Activated CD8-positive, alpha-beta T cell treated with anti-CD3 and anti-CD28 coated beads, Interleukin-2, amount 10 ng/mL, durations not matched to agents 7 days and 5 days (primary cell): ENCODE measurements at places on chromosomes 16 and 17. TPM values are rescaled to one million over a fixed set of nuclear protein-coding genes. Genes with fewer than 3 reads are reported as not detected.

DNA sequence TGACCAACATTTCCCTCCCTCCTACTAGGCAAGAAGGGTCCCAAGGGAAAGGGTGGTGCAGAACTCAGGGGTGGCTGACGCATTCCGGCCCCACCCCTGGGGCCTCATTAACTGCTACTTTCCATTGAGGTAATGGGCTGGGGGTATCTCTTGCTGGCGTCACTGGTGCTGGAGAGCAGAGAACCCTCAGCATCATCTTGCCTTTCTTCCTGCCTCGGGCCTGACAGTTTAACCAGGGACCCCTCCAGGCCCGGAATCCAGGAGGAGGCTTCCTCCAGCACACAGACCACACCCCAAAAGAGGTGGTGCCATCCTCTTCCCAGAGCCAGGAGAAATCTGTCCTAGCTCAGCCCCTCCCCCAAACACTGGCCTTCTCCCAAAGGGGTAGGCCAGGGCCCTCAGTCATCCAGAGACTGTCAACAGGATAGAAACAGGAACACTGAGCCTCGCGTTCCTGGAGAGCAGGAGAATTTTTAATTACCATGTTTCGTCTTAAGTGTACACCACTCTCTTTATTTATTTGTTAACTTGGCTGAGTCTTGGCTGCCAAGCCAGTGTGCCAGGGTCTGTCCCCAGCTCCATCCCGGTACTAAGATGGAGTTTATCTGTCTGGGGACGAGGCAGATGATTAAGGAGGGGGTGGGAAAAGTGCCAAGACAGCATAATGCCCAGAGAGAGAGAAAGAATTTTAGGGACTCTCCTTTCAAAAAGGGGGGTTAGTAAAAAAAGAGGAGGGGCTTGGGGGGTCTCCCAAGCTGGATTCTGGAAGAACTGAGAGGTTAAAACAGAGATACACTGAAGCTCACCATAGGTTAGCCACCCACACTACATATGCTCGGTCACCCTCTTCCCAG, 5.1 kb downstream of the ETV4 start:
- no peak for DNase-seq

- DNase-seq, result no peak
Observed at GRCh38 chr17:42512246-42512645, 23.8 kb upstream of the NAGLU start.

GRCh38 chr16:10919003-10919351, 23.3 kb downstream of the DEXI start:
- DNase-seq, result no peak

- no peak for DNase-seq
Observed at GRCh38 chr17:61335105-61335844, 64.4 kb upstream of the TBX2 start.

- DNase-seq, result no peak
Observed at GRCh38 chr17:43430936-43431713, 32.3 kb downstream of the ARL4D start.

GRCh38 chr17:30323895-30324319, 9.9 kb downstream of the TMIGD1 start:
- peak; percentile 41 for DNase-seq

- no peak for DNase-seq
Observed at GRCh38 chr16:17131351-17131750, 339.4 kb downstream of the XYLT1 start.

GRCh38 chr16:53844804-53845203, 140.8 kb downstream of the FTO start:
- no peak for DNase-seq

- DNase-seq, result no peak
Observed at GRCh38 chr16:87306516-87306915, 10.7 kb downstream of the C16orf95 start.

DNA sequence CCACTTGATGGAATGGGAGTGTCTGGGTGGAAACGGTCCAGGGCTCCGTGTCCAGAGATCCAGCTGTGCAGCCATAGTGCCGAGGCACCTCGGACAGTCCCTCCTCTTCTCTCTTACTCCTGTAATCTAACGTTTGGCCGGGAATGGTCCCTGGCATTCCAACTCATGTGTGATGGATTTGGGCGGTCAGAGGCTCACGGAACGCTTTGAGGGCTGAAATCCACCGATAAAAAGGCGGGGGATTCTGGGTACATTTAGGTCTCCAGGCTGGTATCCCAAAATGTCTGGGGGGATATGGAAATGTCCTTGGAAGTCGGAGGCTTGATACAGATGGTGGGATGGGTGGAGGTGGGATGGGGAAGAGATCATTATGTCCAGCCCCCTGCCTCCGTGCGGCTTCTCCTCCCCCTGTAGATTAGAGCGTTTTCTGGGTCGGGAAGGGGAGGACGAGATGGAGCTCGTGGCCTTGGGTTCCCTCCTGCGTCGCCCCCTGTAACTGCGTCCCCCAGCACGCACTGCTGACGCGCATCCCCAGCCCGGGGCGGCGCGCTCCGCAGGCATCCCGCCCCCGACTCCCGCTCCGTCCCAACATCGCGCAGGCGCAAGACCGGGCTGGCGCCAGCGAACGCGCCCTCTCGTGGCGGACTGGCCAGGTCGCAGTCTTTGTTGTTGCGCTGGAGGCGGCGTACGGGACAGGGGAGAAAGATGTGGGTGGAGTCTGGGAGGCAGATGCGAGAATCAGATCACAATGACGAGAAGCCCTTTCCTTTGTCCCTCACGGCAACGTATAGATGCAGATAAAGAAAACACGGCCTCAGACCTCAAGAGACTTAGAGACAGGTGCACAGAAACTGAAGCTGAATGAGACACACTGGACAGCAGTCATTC, 4.5 kb upstream of the SGCA start:
- DNase-seq, result peak; percentile 96

DNA sequence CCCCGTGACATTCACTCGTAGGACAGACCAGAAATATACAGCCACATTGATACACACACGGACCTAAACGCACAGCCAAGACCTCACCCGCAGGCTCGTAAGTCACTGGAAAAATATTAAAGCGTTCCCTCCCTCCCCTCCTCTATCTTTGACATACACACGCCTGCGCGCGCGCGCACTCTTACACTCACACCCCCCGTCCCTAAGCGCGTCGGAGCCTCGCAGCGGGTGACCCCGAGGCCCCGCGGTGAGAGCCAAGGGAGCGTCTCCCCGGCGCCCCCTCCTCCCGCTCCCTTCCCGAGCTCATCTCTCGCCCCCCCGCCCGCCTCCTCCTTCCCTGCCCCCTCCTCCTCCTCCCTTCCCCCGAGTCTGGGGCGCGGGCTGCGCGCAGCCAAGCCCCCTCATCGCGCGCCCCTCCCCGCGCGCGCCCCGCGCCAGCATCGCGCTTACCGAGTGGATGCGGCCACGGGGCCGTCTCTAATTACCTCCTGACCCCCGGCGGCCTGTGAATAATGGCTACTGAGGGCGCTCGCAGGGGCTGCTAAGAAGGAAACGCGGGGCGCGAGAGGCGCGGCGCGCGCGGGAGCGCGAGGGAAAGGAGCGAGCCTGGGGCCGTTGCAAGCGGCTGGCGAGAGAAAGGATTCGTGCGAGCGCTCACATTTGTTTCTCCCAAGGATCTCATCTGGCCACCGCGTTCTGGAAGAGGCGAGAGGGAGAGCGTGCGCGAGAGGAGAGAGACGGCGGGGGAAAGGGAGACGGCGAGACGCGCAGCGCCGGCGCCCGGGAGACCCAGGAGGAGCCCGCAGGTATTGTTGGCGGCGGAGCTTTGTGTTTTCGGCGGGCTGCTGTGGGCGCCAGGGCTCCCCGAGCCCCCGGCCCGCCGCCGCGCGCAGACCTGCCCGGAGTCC, 42.4 kb downstream of the RAI1 start:
- no peak for DNase-seq

The APOH gene
- not detected for total RNA-seq

The AP1G1 gene
- total RNA-seq, result 74.9 TPM

The HBQ1 gene
- not detected for total RNA-seq
